ENCODE measurements at places on chromosomes 16 and 17. TPM values are rescaled to one million over a fixed set of nuclear protein-coding genes. Genes with fewer than 3 reads are reported as not detected.

DNA sequence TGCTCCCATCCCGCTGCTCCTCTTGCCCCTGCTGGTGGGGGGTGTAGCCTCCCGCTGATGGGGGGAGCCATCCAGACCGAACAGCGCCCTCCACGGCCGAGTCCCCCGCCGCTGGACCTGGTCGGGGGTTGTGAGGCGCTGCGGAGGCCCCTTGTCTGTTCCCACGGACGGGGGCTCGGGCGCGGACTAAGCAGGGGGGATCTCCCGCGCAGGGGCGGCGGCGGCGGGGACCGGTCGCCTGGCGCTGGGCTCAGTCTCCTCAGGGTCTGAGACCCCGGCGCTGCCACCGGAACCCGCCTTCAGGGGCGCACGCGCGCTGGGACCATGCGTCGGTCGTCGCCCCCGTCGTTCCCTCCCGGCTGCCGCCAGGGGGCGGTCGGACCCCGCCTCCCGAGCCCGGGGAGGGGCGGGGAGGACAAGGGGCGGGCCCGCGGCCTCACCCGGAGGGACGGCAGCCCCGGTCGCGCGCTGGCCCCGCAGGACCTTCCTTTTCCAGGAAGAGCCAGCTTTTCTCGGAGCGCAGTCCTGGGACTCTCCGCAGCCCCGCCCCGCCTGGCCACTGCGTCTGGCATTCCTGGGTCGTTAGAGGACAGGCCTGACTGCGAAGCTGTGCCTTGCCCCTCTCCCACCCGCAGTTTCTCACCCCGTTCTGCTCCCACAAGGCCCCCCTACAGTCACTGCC, 6.3 kb upstream of the IL32 start:
- peak; percentile 86 for DNase-seq

DNA sequence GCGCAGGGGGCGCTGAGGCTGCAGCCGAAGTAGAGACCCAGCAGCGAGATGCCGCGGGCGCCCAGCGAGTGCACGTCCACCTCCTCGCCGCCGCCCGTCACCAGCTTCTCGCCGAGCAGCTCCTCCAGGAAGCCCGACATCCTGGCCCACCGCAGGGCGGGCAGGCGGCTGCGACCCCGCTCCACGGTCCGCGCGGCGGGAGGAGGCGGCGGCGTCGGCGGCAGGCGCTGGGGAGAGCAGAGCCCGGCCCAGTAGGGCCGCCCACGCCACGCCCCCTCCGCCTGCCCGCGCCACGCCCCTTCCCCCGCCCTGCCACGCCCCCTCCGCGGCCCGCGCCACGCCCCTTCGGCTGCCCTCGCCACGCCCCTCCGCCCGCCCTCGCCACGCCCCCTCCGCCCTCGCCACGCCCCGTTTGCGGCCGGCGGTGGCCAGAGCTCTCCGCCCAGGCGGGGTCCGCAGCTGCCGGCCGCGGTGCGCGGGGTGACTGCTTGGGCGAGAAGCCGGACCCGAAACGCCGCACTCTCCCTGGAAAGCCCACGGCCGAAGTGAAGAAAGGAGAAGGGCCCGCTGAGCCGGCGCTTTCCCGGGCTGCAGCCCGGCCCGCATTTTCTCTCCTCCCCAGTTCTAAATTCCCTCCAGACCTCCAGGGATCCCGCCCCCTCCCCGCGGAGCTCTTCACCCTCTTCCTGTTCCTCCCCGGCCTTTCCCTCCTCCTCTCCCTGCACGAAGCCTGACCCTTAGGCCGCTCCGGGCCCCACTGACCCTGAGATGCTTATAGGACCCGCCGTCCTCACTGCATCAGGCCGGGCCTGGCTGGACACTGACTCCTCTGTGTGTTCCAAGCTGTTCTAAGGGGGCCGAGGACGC, at the start of gene NXN:
Gene NXN (minus strand): TSS at position 238 of the 867 bp plus-strand sequence.
- DNase-seq = peak; percentile 92

- DNase-seq = no peak
Observed at GRCh38 chr17:81381632-81382577, 13.4 kb upstream of the BAHCC1 start.

DNA sequence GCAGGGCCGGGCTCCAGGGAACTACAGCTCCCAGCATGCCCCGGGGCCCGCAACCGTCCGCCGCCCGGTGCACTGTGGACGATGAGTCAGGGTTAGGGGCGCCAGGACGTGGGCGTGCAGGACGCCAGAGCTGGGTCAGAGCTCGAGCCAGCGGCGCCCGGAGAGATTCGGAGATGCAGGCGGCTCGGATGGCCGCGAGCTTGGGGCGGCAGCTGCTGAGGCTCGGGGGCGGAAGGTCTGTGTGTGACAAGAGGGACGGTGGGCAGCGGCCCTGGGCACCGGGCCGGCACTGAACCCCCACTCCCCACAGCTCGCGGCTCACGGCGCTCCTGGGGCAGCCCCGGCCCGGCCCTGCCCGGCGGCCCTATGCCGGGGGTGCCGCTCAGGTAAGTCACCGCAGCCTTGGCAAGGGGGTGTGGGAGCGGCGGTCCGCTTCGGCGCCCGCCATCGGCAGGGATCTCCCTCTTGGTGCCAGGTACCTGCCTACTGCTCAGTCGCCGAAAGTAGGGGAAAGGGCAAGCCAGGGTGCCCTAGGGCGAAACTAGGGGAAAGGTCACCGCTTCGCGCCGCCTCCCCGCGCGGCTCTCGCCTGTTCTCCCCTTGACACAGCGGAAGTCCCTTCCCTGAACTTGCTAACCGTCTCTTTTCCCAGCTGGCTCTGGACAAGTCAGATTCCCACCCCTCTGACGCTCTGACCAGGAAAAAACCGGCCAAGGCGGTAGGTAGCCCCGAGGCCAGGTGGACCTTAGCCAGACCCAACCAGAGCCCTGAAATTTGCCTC, at the start of the genes ACADVL and DLG4:
Gene ACADVL (plus strand): TSS at position 127 of the 781 bp plus-strand sequence. CDS start 47 bp downstream, at position 174.
Gene DLG4 (minus strand): TSS at position 25 of the 781 bp plus-strand sequence.
- DNase-seq = peak; percentile 73

DNA sequence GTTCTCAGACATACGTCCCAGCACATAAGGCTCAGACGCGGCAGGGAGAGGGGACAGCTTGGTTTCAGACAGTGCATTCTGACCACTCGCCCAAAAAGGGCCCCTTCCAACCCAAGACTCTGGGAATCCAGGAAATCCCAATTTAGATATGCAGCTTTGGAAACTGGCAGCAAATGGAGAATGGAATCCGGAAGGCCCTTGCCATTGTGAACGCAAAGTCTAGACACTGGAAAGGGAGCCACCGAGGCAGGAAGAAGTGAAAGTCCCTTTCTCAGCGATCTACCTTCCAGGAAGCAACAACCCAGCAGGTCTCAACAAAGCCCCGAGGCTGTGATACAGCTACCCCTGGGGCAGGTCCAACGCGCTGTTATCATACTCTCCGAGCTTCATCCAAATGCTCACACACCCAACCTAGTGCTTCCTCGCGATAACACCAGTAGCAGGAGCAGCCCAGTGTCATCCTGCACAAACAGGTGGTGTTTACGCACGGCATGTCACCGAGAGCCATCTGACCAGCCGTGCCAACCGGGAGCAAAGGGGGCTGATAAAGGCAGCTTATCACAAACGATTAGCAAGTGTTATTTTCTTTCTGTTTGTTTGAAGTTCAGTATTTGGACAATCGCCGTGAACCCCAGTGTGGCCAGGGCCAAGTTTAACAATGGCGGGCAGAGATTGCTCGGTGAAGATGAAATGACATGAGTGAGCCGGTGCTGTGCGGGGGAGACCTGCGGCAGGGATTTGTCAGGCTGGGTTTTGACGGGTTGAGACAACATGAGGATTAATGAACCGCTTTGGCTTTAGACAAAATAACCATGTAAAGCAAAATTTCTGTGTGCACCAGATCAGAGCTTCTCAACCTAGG, 240.6 kb downstream of the FOXL1 start:
- no peak for DNase-seq

- no peak for DNase-seq
Observed at GRCh38 chr16:14511800-14512135, 118.3 kb downstream of the PARN start.

- DNase-seq = no peak
Observed at GRCh38 chr17:31597646-31598398, 206.3 kb downstream of the RAB11FIP4 start.

DNA sequence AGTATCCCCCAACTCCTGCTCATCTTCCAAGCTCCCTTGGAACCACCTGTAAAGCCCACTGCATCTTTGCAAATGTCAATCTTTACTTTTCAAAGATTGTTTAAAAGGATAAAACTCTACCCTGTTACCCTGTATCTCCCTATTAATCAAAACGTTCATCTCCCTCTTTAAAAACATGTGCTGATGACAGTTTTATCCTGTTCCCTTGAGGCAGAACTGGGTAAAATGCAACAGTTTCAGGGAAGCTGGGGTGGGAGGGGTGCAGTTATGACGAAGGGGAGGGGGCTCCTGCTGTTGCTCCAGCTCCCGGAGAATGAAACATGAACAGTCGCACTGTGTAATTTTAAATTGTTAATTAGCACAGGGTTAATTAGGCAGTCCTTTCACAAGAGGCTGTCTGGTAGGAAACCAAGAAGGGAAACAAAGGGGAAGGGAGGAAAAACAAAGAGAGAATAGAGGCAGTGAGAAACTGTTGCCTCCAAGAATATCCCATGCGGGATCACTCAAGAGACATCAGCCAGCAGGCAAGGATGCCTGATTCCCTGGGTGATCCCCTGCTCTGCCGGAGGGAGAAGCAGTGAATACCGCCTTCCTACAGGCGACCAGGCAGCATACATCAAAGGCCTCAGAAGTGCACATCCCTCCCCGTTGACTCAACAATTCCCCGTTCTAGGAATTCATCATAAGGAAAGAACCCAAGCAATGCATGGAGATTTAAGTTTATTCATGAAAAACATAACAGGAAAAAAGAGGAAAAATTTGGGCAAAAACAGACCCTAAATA, 84.2 kb downstream of the ZFHX3 start:
- no peak for DNase-seq

GRCh38 chr17:66925811-66926500, 38.6 kb upstream of the CACNG4 start:
- DNase-seq = no peak

DNA sequence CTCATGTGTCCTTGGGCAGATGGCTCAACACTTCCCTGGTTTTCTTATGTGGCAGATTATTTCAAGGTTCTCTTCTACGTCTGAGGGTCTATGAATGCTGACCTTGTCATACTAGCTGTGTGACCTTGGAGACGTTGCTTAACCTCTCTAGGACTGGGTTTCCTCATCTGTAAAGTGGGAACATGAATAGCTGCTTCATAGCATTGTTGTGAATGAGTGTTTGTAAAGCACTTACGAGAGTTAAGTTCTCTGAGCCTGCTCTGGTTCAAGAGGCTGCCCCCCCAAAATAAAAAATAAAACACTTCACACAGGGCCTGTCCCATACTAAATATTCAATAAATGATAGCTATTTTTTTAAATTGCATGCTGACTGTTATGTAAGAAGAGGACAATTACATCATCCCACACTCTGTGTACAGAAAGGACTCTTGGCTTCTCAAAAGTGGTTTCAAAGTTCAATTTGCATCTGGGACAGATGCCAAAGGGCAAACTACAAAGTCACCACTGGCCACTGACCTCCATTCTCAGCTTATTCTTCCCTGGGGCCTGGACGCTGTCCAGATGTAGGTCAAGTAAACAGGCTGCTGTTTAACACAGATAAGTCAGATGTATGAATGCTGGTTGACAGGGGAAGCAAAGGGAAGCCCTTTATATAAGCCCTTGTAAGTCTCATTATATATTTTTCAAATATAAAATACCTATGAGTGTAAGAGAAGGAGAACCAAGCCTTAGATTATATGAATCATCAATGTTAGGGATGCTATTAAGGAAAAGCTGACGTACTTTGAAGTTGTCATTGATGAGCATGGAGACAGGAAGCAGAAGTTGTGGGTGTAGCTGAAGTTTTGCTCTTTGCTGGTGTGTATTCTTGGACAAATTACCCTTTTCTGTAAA, 15.4 kb upstream of the NDEL1 start:
- DNase-seq = no peak

GRCh38 chr17:76927982-76928381, 59.8 kb downstream of the MGAT5B start:
- DNase-seq = no peak

GRCh38 chr16:69621225-69621624, 55.5 kb downstream of the NFAT5 start:
- DNase-seq = no peak

GRCh38 chr16:648071-648780, 939 bp upstream of the WDR90 start:
- DNase-seq = no peak

- DNase-seq = no peak
Observed at GRCh38 chr16:86994651-86995171, 322.5 kb downstream of the C16orf95 start.

- no peak for DNase-seq
Observed at GRCh38 chr16:75029854-75030253, 31.0 kb downstream of the ZNRF1 start.

DNA sequence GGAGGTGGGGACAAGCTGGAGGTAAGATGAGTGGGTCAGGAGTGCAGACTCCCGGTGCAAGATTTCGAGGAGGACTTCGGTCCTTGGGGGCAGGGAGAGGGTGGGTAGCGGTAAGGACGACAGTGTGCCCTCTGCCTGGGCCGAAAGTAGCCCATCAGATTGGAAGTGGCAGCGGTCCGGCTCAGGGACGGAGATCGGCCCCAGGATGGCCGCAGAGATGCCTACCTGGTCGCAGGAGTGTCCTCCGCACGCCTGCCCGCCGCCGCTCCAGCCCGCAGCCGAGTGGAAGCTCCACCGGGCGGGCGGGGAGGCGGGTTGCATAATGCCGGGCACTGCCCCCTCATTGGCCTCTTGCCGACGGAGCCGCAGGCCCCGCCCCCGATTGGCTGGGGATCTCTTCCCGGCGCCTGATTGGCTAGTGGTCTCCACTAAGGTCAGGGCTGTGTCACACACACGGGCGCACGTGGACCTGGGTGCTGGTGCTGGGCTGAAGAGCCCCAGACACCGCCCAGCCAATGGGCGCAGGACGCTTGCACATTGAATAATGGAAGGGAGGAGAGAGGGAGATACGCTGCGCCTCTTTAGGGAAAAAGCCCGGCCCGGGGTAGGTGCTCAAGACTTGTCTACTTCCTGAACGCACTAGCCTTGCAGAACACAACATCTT, at the start of gene PER1:
Gene PER1 (minus strand): TSS at position 293 of the 664 bp plus-strand sequence. CDS start 1,698 bp downstream, outside the sequence.
- peak; percentile 86 for DNase-seq

- DNase-seq = no peak
Observed at GRCh38 chr16:66228792-66229191, 137.7 kb upstream of the CDH5 start.

DNA sequence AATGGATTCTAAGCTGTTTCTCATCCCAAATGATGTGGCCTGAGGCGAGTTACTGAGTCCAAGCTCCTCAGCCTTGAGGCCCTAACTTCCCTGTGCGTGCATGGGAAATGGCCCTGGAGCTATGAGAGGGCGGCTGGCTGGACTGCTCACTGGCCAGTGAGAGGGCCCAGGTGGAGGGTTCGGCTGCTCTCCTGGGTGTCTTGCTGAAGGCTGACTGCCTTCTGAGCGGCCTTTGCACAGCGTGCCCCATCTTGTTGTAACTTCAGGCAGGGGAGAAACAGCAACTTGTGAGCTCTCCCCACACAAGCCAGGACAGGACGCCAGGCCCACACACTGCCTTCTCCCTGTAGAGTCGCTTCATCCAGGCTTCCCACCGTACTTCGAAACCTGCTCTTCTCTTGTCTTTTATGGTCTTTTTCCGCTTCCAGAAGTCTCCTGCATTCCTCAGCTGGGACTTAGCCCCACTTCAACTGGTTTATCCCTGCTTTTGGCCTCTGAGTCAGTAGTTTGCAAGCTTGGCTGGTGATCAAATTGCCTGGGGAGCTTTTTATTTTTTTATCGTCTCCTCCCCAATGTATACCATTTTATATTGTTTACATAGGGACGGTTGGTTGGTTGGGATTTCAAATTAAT, 13.3 kb downstream of the CDH3 start:
- no peak for DNase-seq

Gene FBXO39
- total RNA-seq = not detected

Gene ALDOC
- 18.4 TPM for total RNA-seq

Gene AOC2
- total RNA-seq = 2.7 TPM

Gene SSTR5
- total RNA-seq = not detected

Gene TNFRSF17
- not detected for total RNA-seq

Gene NME1
- 588 TPM for total RNA-seq

Gene INO80E
- 103 TPM for total RNA-seq

Gene GUCY2D
- not detected for total RNA-seq

Gene GPRC5B
- total RNA-seq = 0.27 TPM

Gene NBR1
- total RNA-seq = 31.9 TPM

Data from activated T-cell treated with anti-CD3 and anti-CD28 coated beads, Interleukin-2, amount 50 U/mL, for 4 hours (primary cell).